ENCODE measurements at places on chromosomes 6 and 20.
A peak's percentile ranks its signal among the peaks of the same experiment; 100 is the strongest.

GRCh38 chr20:1187605-1188171 is 2.9 kb upstream of the TMEM74B start:
- no peak for DNase-seq

GRCh38 chr6:154928325-154928922 is 66.7 kb upstream of the TIAM2 start:
- peak; percentile 44 for DNase-seq

GRCh38 chr6:134082191-134082590 is 29.8 kb upstream of the SLC2A12 start:
- no peak for DNase-seq

DNA sequence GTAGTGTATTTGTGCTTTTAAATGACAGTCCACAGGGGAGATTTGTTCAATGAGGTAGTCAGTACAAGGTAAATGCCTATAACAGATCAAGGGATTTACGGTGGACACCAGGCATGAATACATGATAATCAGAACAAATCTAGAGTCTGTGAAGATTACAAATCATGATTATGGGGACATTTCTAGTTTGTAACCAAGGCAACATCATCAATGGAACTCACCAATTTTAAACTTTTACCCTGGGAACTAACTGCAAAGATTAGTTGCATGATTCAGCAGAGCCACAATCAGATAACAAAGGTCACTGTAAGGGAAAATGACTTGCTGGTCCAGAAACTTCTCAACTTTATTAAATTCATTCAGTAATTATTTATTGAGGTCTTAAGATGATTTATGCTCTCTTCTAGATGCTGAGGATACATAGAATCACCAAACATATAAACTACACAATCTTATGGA is at the start of gene CRISP1:
Gene CRISP1, minus strand, starts transcription at position 51 of the 459 bp plus-strand sequence. CDS start 9,135 bp downstream, outside the sequence.
- DNase-seq, result no peak

GRCh38 chr6:84150705-84151104 is 76.7 kb downstream of the CEP162 start:
- no peak for DNase-seq

- peak; percentile 65 for DNase-seq
Measured at GRCh38 chr20:10511509-10512251, 76.6 kb downstream of the SLX4IP start.

DNA sequence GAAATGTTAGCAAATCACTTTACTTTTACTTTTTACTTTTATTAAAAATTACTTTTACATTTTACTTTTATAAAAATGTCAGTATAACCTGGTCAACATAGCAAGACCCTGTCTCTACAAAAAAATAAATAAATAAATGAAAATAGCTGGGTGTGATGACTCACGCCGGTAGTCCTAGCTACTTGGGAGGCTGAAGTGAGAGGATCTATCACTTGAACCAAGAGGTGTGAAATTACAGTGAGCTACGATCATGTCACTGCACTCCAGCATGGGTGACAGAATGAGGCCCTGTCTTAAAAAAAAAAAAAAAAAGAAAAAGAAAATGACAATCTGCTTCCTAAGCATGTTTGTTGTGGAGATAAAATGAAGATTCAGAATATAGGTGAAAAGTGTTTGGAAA is 31.0 kb upstream of the FBXO30 start:
- DNase-seq, result no peak

DNA sequence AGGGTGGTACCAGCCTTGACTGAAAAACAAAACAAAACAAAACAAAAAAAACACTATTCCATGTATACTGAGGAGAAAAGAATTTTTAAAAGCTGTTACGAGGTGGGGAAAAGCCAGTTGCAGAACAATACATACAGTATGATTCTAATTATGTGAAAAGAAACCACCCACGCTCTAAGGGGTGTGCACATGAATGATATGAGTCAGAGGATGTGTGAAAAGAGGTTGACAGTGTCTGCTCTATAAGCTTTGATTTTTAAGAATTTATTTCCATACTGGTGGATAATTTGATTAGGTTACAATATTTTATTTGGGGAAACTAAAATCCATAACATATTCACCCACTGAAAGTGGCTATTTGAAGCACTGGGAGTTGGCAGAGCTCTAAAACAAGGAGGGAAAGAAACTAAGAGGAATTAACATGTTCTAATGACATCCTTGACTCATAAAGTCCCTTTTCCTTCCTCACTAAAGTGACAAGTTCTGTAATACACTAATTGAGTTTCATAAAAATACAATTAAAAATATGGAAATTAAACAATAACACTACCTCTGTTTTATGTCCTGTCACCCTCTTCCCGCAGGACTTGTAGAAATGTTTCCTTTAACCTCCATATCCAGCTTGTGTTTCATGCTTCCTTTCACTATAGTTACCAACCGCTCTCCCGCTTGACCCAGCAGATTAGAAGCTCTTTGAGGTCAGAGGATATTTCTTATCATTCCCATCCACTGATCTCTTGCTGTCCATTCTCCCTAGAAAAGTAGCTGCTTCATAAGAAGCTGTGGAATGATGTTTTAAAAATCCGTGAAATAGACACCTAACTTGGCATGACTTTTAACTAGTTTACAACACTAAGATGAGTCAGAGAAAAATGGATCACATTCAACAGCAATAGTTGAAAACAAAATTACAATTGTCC is 118.6 kb upstream of the CCDC28A start:
- no peak for DNase-seq

- no peak for DNase-seq
Measured at GRCh38 chr6:147548921-147549475, 40.5 kb downstream of the SAMD5 start.

- peak; percentile 64 for DNase-seq
Measured at GRCh38 chr6:40587240-40588069, at the start of gene LRFN2. LRFN2 (minus strand) TSS chr6:40587364.

GRCh38 chr6:39821046-39821740 is 29.0 kb downstream of the DAAM2 start:
- no peak for DNase-seq

- no peak for DNase-seq
Measured at GRCh38 chr6:84332139-84333034, 104.9 kb upstream of the CEP162 start.

GRCh38 chr6:3236005-3236404 is 8.6 kb upstream of the TUBB2B start:
- no peak for DNase-seq

DNA sequence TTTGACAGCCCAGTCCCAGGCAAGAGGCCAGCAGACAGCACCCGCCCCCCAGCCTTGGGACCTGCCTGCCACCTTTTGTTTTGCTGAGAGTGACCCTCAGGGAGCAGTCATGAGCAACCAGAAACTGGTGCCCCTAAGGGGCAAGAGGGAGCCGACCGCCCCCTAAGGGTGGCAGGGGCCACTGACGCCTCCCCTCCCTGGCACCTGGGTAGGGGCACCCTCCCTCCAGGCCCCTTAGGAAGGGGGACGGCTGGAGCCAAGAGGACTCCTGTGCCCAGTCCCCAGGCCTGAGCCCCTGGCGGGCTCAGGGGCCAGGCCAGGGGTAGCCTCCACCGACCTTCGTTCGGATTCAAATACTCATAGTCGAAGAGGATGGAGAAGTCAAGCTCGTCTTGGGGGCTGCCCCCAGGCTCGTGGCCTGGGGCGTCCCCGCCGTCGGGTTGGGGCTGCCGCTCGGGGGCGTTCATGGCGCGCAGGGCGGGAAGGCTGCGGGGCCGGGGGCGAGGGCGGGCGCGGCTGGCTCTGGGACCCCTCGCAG is 417 bp downstream of the NFATC2 start:
- DNase-seq, result peak; percentile 57

DNA sequence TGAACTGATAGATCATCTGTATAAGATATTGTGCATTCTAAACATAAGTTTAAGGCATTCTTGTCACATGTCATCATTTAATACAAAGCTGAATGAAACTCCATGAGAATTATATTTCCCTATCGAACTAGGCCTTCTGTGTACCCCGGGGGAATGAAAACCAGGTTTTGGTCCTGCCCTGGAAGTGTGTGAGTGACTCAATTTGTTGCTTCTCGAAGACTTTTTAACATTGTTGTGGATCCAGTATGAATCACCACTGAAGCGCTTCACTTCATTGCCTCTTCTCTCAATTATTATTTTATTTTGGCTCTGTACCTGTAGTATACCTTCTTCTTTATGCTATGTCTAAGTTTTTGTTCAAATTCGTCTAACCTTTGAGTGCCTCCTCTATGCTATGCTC is 150.8 kb downstream of the GRIK2 start:
- no peak for DNase-seq

DNA sequence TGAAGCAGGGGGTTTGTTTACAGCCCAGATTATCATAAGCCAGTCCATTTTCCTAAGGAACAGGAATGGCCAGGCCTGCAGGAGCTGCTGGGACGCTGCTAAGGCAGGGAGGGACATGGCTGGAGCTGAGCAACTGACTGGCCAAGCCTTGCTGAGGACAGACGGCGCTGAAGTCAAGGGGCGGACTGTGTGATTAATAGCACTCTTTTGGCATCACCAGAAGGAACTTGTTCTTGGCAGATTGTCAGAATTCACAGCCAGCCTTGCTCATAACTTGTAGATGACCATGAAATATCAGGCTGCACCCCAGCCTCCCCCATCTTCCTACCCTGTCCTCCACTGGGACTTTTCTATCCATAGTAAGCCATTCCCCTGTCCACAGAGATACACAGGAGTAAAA is 218.8 kb upstream of the RNF24 start:
- no peak for DNase-seq

- peak; percentile 76 for DNase-seq
Measured at GRCh38 chr20:16574656-16575355, 1.6 kb upstream of the KIF16B start.

DNA sequence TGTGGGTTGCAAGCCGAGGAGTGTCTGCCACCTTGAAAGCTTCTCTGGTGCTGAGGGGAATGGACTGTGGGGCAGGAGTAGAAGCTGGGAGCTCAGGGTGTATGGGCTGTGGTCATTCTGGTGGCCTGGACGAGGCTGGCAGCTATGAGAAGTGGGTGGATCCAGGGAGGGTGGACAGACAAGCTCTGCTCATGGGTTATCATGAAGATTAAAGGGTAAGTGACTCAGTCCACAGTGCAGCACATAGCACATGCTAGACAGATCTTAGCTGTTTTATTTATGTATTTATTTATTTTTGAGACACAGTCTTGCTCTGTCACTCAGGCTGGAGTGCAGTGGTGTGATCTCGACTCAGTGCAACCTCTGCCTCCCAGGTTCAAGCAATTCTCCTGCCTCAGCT is 13.8 kb downstream of the RSPO4 start:
- no peak for DNase-seq

GRCh38 chr20:44342248-44342647 is 5.4 kb downstream of the R3HDML start:
- DNase-seq, result no peak

DNA sequence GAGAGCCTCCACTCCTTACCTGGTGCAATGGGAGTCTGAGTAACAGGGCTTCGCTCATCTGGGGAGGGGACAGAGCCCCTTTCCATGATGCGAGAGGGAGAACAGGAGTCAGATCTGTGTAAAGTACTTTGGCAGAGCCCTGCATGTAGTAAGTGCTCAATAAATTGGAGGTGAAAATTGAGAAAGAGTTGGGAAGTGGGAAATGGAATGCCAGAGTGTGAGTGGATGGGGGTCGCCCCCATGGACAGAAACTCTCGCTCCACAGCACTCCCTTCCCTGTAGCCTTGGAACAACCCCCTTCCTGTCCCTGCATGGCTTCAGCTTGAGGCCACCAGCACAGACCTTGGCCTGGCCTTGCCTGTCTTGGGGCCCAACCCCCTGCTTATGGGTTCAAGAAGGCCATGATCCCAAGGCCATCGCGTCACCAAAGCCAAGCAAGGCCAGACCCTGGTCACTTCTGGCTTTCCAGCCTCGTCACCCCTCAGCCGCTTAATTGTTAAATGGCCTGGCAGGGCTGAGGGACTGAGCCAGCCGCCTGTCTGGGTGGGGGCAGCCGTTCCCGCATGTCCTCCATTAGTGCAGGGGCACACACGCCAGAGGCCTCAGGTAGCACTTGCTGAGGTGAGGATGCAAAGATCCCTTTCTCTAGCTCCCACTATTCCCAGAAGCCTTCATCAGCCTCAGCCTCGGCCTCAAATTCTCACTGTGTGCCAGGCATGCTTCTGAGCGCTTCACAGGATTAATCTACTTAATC is 93.7 kb upstream of the PTPN1 start:
- no peak for DNase-seq

DNA sequence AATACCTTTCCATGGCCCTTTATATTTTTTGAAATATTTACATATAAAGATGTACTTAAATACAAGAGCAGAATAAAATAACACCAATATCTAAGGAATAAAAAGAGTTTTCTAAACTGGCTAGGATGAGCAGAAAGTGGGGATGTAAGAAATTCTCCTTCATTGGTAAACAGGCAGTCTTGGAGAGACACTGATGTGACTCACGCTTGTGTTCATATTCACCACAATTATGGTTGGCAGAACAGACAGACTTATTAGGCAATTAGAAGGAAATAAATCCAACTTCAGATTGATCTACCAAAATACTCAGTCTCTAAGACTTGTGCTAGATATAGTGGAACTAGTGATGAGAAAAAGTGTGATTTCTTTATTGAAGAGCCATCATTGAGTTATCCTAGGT is 463.7 kb downstream of the CDC5L start:
- DNase-seq, result no peak

GRCh38 chr6:122808121-122808885 is 19.2 kb downstream of the SMPDL3A start:
- DNase-seq, result no peak

GRCh38 chr6:131510094-131510493 is 62.9 kb upstream of the ARG1 start:
- no peak for DNase-seq

GRCh38 chr6:33428224-33428965 is 8.5 kb downstream of the SYNGAP1 start:
- DNase-seq, result no peak

DNA sequence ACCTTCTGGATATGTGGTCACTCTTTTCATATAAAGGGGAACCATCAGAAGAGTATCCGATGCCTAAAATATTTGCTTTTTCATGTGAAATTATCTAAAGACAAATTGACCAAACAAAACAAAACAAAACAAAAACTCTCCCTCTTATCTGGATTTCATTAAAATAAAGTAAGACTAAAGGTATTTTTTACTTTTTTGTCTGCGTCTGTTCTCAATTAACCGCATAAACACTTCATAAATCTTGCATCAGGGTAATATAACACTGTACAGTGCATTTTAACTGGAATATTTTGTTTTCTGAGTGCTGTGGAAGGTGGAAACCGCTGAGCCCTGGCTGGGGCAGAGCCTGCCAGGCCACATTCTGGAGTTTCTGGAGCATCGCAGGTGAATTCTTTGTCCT is 234.1 kb upstream of the ZFP64 start:
- DNase-seq, result no peak

GRCh38 chr6:149250951-149251350 is 66.6 kb upstream of the TAB2 start:
- no peak for DNase-seq

DNA sequence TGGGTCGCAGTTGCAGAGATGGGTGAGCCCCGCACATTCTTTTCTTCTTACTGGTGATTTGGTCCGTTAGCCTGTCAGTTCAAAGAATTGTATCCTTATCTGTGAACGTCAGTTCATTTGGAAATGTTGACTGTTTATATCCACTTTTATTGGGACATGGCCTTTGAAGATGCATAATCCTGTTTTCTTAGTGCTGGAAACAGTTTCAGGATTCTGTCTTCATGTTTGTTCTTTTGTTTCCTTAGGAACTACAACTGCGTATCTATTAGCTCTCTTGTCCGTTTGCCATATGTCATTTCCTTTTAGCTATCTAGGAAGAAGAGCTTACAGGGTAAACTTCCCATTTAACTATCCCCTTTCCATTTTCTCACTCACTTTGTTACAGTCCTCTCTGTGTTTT is 35.0 kb upstream of the TULP1 start:
- no peak for DNase-seq
